ENCODE measurements at places on chromosomes 11 and 22.

DNA sequence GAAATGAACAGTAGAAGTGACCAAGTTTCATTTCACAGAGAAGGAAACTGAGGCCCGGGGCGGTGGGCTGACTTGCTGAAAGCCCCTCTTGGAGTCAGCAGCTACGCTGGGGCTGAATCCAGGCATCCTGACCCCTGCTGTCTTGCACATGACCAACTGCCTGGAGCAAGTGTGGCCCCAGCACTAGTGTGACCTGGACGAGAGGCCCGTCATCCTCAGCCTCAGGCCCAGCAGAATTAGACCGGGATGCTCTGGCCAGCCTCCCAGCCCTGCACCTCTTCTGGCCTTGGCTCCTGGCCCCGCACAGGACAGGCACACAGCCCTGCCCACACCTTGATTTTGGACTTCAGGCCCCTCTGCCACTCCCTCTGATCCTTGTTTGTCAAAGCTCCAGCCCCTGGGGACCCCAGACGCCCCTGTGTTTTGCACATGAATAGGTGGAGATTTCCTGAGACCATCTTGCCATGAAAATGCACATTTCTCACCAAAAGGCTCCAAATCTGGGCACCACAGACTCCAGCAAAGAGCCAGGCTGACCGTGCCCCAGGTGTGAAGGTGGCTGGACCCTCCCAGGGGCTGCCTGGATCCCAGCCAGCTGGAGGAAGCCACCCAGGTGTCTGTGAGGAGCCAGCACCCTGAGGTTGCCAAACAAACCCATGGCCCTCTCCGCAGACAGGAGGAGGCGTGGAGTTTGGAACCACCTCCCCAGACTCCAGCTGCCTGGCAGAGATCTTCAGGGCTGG is 24.9 kb downstream of the FGF4 start:
- DNase-seq, result no peak

GRCh38 chr11:76526878-76527277 is 82.1 kb downstream of the EMSY start:
- no peak for DNase-seq

GRCh38 chr11:121207485-121208115 is 85.0 kb upstream of the SC5D start:
- no peak for DNase-seq

DNA sequence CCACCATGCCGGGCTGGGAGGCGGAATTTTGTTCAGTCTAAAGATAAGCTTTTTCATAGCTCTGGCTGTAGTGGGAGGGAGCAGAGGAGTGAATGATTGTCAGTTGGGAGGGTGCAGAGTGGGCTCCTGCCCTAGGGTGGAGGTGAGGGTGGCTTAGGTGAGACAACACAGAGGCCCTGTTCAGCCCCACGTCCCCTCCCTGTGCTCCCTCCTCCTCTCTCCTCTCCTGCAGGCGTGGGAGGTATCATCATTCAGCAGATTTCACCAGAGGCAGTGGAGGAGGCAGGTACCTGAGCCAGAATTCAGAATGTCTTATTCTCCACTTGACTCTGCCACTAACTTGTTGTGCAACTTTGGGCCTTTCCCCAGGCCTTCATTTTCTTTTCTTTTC is 1.7 kb upstream of the THRSP start:
- no peak for DNase-seq

DNA sequence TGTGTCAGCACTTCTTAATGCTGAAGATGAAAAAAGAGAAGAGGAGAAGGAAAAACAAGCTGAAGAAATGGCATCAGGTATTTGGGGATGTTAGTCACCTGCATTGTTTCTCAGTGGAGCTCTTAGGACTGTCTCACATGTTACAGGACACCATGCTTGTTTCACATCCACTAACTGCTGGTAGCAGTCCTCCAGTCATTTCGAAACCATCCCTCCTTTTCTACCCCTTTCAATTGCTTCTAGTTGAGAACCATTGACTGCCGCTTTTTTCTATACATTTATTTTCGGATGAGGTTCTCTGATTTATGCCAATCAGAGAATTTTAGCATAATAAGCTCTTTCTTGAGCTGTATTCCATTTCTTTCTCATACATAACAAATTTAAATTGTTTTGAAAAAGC is 21.5 kb downstream of the BIRC2 start:
- DNase-seq, result no peak

DNA sequence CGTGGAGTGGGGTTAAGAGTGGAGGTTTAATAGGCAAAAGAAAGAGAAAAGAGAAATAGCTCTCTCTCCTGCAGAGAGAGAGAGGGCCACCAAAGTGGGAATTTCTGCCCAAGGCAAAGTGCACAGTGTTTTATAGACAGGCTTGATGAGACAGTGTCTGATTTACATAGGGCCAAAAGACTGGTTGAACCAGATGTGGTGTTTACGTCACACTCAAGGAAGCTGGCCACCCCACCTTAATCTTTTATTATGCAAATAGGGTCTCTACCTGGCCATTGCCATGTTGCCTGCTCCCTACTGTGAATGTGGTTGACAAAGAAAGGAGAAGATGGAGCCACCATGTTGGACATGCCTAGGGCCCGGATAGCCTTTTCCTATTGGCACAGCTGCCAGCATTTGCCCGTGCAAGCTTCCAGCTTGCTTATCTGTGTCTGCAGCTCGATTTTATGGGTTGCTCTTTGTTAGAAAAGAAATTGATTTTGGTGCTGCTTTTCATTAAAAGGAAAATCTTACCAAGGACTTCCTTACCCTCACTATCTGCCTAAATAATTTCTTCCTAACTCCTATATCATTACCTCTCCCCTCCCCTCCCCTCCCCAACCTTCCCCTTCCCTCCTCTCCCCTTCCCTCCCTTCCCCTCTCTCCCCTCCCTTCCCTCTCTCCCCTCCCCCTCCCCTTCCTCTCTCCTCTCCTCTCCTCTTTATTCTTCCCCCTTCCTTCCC is 436.0 kb downstream of the NELL1 start:
- DNase-seq, result no peak

DNA sequence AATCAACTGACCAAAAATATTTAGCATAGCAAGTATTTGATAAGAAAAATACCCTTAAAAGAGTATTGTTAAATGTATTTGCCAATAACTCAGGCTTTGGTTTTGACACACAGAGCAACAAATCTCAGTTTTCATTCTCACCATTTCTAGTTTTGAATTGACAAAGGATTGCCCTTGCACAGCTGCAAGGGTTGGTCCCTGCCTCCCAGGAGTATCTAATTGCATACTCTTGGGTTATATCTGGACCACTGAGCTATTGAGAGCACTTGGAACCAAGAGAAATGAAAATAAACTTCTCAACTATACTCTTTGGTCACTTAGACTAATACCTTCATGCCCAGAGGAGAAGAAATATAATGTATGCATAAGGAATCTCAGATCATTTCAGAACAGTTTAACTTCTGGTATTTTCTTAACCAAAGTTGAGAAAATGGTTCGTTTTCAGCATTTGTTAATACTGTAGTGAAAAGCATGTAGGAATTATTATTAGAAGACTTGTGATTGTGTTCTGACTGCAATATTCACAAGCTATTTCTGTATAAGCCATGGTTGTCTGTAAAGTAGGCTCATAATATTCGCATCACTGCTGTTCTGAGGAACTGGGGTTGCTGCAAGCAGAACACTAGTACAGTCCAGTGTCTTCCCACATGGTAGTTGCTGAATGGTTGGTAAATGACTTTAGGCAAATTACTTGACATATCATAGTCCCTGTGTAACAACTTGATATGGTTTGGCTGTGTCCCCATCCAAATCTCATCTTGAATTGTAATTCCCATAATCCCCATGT is 7.9 kb downstream of the C2CD3 start:
- no peak for DNase-seq

Measured in activated T-cell treated with anti-CD3 and anti-CD28 coated beads for 4 hours (primary cell).